ENCODE measurements at places on chromosomes 4 and X.

GRCh38 chrX:9351126-9351525 is 113.7 kb upstream of the TBL1X start:
- no peak for DNase-seq

DNA sequence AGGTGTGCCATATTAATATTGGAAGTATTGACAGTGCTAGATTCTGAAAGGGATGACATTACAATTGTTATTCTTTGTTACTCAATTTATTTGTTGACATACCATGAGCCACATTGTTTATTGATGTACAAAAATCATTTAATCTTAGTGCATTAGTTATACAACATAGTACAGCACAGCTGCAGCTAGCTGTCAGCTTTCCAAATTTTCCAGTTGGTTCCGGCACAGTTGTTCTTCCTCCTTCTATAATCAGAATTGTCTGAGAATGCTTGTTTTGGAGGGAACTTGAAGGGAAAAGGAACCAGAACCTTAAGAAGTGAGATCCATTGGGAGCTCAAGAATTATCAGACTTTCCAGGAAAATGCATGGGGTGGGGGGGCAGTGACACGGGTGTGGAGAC is 281.4 kb downstream of the ZIC3 start:
- no peak for DNase-seq

GRCh38 chrX:118545510-118545909 is 49.9 kb downstream of the DOCK11 start:
- DNase-seq, result no peak

DNA sequence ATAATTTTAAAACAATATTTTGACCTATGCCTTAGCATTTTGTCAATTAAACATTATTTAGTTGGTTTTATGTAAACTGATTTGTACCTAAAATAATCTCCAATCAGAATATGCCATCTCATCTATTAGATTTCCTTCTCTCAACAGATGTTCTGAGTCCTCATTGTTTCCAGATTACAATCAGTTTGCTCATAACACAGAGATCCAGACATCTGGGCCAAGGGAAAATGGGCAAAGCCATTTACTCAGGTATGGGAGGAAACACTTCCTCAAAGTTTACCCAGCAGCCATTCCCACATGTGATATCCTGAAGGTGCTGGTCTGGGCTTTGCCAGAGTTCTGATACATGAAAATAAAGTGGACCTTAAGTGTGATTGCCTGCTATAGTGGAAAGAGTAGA is 217.9 kb upstream of the GPC4 start:
- no peak for DNase-seq

GRCh38 chr4:164924670-164925238 is 47.8 kb downstream of the APELA start:
- no peak for DNase-seq

DNA sequence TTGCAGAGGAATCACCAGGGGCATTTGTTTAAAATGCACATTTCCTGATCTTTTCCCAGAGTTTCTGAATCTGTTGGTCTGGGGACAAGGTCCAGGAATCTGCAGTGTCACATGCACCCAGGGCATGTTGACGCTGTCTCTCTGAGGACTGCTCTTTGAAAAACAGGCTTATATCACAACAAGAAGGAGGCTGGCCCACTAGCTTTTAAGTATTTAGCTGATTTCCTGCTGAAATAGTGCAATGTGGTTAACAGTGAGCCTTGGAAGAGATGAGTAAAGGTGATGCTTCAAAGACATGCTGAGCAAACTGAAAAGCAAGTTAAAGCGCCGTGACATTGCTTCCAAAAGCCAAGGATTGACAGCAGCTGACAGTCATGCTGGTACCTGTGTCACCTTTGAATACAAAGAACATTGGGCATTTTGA is 18.6 kb upstream of the SEPSECS start:
- DNase-seq, result no peak

DNA sequence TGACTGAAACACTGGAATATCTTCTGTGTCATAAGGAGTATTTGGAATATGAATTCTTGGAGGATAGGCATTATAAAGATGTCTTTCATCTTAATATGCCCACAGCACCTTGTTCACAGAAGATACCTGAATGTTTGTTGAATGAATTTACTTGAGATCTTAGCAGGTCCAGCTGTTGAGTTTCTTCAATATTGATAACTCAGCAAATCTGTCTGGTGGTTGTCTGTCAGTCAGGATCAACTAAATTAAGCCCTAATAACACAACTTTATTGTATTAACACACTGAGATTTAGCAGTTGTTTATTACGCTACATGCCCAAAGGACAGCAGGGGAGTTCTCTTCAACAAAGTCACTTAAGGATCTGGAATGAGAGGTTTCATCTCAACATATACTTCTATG is 106.5 kb downstream of the CNOT6L start:
- DNase-seq, result no peak

DNA sequence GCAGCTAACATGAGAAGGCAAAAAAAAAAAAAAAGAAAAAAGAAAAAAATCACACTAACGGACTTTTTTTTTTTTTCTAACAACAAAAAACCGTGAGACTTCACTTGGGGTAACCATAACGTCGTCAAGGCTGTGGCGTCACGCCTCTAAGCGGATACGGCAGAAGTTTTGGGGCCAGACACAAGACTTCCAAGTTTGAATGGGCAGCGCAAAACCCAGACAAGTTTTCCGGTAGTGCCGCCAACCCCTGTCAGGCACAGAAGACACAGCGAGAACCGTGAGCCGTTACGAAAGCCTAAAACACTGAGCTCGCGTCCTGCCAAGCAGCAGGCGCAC is 556 bp upstream of the SMARCA5 start:
- DNase-seq, result no peak

DNA sequence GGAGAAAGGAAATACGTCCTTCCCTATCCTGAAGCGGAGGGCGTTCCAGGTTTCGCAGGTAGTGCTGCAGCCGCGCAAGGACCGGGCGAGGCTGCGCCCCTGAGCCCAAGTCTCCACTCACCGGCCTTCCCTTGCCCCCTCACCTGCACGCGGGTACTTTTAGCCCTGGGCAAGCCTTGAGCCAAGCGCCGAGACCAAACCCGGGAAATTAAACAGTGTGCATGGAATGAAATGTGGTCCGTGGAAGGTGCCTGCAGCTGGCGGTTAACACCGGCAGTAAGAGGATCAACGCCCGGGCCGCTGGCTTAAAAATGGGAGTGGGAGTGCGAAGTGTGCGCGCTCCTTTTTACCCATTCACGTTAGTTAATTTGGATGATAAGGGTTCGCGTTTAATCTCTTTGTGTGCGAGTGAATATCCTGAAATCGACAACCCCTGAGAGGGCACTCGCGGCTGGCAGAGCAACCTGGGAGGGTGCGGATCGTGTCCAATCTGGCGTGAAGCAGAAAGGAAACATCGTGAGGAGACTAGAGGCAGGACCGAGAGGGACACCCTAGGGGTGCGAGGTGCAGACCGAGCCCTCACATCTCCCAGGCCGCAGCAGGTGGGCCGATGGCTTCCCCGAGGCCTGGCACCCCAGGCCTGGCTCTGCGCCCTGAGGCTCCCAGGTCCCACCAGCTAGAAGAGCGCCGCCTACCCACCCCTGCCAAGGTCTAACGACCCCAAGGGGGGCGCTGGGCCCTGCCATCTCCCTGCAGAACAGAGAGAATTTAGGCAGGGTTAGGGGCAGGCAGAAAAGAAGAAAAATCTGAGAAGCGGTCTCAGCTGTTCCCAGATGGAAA is 2.0 kb upstream of the HELT start:
- peak; percentile 35 for DNase-seq

Measured in WTC11 (cell line).